ENCODE measurements at places on chromosomes 5 and 9.

GRCh38 chr5:80796846-80797245 is 142.1 kb upstream of the DHFR start:
- DNase-seq, result no peak

DNA sequence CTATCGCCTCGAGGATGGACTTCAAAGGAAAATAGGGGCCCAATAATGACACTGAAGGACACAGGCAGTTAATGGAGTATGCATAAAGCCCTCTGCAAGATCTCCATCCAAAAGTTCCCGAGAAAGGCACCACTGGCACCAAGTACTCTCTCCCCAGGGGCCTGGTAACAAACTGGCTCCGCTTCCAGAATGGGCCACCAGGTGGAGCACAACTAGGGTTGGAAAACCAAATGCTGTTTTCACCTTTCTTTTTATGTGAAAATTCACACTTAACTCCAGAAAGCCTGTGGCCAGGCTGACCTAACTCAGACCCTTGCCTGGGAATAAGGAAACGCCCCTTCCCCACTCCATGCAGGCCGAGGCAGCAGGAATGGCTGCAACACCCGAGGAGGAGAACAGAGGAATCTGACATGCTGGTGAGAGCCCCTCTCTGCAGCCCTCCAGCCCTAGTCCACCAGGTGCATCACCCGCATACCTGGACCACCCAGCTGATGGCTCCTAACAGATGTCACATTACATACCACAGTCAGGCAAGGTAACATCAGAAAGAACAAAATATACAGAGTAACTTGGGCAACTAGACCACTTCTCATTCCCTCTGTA is 42.8 kb downstream of the CAMSAP1 start:
- peak; percentile 31 for DNase-seq

DNA sequence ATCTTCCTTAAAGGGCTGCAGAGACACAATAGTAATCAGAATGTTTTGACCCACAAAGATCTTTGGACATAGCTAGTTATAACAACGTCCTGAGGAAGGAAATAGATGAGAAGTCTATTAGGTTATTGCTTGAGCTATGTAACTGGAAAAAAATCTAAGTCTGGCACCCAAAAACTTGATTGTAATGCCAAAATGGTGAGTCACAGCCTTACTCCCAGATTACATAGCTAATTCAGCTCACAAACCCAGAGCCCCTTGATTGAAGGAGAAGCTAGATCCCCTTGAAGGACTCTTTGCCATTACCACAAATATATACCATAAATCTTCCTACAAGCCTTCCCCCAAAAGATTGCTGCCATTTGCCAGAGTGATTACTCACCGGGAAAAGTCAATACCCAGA is 341.8 kb upstream of the KIF2A start:
- DNase-seq, result no peak

- peak; percentile 31 for DNase-seq
Measured at GRCh38 chr9:129140397-129141065, 29.3 kb downstream of the PTPA start.

- DNase-seq, result no peak
Measured at GRCh38 chr9:69171049-69171448, 3.0 kb upstream of the TJP2 start.

- DNase-seq, result no peak
Measured at GRCh38 chr5:95743232-95743631, 12.1 kb downstream of the RHOBTB3 start.

GRCh38 chr5:167952278-167952995 is 339.0 kb upstream of the WWC1 start:
- no peak for DNase-seq

- DNase-seq, result no peak
Measured at GRCh38 chr5:98415663-98416062, 357.8 kb upstream of the RGMB start.

GRCh38 chr5:54388409-54388808 is 67.1 kb upstream of the HSPB3 start:
- no peak for DNase-seq

DNA sequence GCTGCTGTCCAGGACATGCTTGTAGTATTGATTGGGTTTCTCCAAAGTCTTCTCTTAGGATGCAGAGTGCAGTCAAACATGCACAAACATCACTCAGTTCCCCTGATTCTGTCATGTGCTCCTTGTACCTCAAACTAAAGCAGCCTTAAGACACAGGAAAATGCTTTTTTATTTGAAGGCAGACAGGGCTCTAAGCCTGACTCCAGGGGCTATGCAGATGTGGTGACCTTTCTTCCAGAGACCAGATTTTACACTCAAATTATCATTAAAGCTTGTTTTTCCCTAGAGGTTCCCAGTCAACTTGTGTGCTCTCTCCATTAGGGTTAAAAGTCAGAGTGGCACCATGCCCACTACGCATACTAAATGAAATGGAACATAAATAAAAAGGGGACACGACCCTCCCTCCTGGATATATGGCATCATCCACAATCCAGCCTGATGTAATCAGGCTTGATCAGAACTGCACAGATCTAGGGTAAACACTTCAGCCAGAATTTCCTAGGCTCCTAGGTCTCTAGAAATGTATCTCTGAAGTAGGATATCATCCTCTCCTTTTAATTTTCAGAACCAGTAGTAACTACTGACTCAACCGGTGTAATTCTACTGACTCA is 771.1 kb downstream of the NR2F1-AS1 start:
- no peak for DNase-seq

DNA sequence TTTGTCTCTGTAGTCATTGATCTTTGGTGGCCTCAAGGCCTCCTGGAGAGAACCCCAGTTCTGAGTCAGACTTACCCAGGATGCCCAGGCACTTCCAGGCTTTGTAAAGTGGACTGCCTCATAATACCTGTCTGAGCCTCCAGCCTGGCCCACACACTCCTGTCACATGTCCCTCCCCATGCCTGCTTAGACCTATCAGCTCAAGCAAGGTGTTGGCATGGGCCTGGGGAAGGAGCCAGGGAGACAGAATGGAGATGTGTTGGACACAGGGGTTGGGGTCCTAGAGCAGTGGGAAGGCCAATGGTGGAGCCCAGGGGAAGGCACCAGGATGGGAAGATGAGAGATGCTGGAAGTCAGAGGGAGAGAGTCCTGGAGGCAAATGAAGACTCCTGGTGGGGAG is 136.2 kb downstream of the CFAP90 start:
- DNase-seq, result no peak

DNA sequence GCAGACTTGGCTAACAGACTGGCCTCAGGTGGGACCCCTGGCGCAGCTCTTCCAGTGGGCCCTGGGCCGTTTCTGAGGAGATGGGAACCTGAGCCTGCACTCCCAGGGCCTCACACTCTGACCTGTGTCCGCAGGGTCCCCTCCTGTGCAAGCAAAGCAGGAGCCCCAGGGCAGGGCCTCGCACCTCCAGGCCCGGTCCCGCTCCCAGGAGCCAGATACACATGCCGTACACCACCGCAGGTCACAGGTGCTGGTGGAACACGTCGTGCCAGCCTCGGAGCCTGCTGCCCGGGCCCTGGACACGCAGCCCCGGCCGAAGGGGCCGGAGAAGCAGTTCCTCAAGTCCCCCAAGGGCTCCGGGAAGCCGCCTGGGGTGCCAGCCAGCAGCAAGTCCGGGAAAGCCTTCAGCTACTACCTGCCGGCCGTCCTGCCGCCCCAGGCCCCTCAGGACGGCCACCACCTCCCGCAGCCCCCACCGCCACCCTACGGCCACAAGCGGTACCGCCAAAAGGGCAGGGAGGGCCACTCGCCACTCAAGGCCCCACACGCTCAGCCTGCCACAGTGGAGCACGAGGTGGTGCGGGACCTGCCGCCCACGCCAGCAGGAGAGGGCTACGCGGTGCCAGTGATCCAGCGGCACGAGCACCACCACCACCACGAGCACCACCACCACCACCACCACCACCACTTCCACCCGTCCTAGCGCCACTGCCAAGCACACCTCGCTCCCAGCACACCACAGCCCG is 29.2 kb downstream of the NKD2 start:
- no peak for DNase-seq

DNA sequence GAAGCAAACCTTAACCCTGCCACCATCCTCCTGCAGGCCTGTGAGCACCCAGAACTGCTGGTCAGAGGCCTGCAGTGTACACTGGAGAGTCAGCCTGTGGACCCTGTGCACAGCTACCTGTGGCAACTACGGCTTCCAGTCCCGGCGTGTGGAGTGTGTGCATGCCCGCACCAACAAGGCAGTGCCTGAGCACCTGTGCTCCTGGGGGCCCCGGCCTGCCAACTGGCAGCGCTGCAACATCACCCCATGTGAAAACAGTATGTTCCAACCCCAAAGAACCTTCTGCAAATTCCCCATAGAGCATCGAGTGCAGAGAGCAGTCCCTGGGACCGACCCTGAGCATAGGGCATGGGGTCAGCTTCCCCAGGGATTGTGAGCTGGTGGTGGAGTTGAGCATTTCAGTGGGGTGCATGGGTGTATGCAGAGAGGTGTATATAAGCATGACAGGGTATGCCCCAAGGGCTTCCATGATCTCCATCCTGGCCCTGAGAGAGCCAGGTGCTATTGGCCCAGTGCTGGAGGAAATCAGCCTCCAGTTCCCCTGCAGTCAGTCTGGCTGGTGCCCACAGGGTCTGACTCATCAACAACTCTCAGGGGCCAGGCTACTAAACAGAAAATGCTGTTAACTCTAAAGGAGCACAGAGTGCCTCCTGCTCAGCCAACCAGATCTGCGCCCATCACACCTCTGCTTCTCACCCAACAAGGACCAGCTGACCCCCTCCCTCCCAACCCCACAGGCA is 126.2 kb downstream of the SAXO1 start:
- DNase-seq, result no peak

DNA sequence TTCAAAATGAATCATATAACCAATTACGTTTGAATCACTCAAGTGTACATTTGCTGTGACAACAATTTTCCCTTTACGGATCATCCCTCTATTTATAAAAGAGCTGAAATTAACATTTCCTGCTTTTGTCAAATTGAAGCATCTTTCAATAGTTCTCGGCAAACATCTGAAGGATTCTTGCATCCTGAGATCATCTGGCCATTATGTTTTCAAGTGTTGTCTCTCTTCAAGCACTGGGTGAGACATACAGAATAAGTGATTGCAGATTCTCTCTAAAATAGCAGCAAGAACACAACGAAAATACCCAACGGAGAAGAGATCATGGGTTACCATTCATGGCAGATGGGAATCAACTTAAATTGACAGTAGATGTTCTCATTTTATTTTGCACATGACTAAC is 283.4 kb upstream of the GRAMD2B start:
- DNase-seq, result no peak

GRCh38 chr5:167642181-167642580 is 649.3 kb upstream of the WWC1 start:
- DNase-seq, result no peak

- no peak for DNase-seq
Measured at GRCh38 chr9:27179245-27179865, 70.3 kb downstream of the TEK start.

DNA sequence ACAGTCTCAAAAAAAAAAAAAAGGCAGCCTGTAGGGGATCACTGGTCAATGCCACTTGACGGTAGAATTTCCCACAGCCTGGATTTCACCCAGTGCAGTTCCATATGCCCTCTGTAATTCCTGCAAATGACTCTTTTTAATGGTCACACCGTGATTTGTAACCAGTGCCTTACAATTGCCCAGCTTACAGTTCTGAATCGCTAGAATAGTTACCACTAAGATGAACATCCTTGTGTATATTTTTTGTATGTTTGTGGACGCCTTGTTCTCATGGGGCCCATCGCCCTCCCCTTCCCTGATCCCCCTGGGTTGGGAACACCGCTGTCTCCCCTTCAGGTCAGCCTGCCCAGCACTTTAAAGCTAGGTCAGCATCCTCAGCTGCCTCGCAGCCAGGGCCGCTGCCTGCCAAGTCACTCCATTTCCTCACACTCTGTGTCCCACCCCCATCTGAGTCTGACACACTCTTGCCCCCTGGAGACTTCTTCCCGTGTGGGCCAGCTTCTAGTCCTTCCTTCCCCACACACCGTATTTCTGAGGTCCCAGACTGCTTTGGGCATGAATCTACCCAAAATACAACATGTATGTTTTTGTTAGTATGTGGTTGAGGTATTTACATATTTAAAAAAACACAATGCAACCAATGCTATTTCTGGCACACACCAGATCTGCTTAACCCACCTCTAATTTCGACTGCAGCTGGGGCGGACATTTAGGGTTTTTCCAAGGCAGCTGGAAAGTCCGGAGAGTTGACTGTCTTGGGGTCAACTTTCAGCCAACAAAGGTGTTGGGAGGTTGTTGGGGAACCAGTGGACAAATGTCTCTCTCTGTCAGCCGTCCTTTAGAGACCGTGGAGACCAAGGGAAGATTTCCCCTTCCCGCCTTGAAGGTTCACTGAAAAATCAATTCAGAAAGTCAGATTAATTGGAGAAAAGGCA is 120.5 kb upstream of the NEK6 start:
- no peak for DNase-seq

DNA sequence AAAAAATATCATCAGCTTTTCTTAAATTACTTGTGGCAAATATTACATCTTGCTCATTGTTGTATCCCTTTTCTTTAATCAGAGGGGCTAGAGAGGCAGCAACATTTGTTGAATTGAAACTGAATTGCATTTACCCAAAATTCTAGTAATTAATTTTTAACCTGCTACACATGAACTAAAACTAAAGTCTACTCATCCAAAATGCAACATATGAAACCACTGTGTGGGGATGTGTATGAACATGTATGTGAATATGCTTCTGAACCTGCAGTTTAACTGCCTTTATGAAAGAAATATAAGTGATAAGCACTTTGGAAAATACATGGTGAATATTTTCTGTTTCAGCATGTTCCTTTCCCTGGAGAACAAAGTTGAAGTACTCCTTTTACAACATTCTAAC is 158.5 kb downstream of the KIAA0825 start:
- no peak for DNase-seq

GRCh38 chr5:72244862-72245371 is 75.1 kb downstream of the MRPS27 start:
- peak; percentile 14 for DNase-seq

- no peak for DNase-seq
Measured at GRCh38 chr5:54090495-54091120, 219.8 kb downstream of the ARL15 start.

- no peak for DNase-seq
Measured at GRCh38 chr9:131487621-131488031, 15.1 kb upstream of the POMT1 start.

GRCh38 chr9:90702441-90702955 is 59.9 kb upstream of the DIRAS2 start:
- no peak for DNase-seq

- no peak for DNase-seq
Measured at GRCh38 chr9:21764846-21765245, 37.6 kb upstream of the MTAP start.

GRCh38 chr5:465591-466403 is 22.8 kb downstream of the EXOC3 start:
- DNase-seq, result no peak

- no peak for DNase-seq
Measured at GRCh38 chr5:139403418-139403786, 487 bp downstream of the SPATA24 start.

- no peak for DNase-seq
Measured at GRCh38 chr5:42057254-42057690, 132.2 kb downstream of the FBXO4 start.

GRCh38 chr5:73968729-73969128 is 342.7 kb downstream of the ARHGEF28 start:
- DNase-seq, result no peak

- DNase-seq, result no peak
Measured at GRCh38 chr9:106816524-106816923, 46.4 kb upstream of the ZNF462 start.

All from DMS79 treated with DMSO at 0.1 percent for 48 hours (cell line).